Skeletal muscle cell (primary cell): ENCODE measurements at places on chromosomes 7 and 10.
A peak's percentile ranks its signal among the peaks of the same experiment; 100 is the strongest.

- no peak for DNase-seq
These were observed 109.0 kb upstream of the STARD3NL start for GRCh38 chr7:38069052-38069451.

GRCh38 chr7:5564894-5565293 is 141.3 kb upstream of the TNRC18 start:
- no peak for DNase-seq

DNA sequence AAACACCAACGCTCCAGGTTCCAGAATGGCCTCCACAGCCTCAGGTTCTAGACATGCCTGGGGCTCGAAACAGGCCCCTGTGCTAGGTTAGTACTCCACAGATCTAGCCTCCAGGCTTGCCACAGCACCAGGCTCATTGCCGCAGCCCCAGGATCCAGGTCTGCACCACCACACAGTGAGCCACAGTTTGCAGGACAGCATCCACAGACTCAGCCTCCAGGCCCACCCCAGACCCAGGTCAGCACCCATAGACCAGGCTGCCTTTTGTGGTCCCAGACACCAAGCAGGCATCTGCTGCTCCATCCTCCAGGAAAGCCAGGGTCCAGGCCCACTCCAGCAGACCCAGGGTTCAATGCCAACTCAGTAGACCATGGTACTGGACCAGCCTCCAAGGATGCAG is 132.3 kb upstream of the VSTM2A start:
- no peak for DNase-seq

DNA sequence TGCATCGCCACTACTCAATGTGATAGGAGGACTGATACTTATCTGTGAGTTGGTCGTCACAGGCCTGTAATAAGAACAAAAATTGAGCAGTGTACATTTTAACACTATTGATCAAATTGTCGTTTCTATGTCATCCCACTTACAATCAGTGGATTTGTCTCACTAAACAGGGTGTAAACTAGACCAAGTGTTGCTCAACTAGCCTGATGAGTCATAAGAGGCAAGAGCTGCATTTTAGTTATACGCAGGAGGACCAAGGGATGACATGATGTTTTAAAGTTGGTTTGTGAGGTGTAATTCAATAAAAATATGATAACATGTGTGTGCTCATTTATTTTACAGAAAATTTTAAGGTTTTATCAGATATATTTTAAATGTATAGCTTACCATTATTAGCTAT is 1239.2 kb downstream of the REEP3 start:
- DNase-seq, result no peak

DNA sequence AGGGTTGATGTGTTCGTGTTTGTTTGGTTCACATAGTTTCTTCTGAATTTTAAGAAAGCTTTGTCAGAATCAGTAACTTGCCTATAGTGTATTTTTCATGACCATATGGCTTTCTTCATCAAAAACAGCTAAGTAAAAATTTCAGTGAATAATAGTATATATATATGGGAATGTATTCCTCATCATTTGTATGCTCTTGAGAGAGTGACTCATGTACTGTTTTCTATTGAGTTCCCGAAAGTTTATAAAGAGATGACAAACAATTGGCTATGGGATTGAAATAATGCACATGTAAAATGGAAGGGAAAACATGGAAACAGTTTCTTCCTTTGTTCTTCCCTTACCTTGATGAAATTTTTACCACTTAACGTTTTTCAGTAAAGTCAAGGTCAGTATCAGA is 56.4 kb downstream of the KAT6B start:
- DNase-seq, result peak; percentile 23

DNA sequence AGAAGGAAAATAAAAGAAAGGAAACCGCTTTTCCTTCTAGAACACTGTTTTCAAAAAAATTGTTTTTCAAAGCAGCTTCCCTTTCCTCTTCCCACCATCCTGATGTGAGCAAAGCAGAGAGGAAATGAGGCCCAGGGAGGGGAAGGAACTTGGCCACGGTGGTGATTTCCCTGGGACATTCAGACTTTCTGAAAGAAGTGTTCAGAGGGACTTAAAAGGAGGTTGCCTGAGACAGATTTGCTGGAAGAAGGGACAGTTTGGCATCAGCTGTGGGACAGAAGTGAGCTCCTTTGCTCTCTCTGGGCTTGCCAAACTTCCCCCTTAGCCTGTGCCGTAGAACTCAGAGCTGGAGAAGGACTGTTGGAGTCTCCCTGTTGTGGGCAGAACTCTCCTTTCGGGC is 30.3 kb downstream of the ADCYAP1R1 start:
- DNase-seq, result no peak

DNA sequence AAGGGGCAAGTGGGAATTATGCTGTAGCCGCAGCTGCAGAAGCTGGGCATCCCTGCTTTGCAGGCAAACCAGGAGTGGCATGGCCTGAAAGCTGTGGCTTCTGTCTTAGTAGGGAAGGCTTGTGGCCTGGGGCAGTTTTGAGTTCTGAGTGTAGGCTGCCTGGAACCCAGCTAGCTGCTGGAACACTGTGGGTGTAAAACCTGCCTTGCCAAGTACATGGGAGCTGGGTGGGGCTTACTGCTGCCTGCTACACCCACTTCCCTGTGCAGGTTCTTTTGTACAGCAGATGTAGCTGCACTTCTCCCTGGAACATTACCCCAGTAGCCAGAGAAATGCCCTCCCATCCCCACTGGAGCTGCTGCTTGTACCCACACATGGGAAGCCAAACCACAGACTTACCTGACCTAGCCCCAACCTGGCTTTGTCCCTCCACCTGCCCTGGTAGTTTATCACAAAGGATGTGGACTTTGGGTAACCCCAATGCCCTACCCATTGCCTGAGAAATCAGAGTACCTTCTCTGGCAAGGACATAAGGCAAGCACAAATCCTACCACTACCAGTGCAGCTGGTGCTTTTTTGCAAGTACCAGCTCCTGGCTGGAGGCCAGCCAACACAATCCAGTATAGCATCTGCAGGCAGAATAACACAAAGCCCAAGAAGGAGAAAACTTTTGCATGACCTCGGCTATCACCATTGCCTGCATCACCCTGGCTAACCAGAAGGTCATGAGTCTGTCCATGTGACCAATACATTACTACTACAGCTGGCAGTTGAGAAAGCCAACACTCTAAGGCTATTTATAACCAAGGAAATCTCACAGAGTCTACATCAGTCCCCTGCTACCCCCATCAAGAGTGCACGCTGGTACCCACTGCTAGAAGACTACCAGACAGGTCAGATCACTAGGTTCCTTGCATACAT is 26.5 kb upstream of the PPP1R3A start:
- DNase-seq, result no peak

GRCh38 chr10:121138112-121138860 is 287.1 kb downstream of the WDR11 start:
- no peak for DNase-seq

- DNase-seq, result no peak
These were observed 35.6 kb upstream of the LRRC4 start for GRCh38 chr7:128066858-128067257.

DNA sequence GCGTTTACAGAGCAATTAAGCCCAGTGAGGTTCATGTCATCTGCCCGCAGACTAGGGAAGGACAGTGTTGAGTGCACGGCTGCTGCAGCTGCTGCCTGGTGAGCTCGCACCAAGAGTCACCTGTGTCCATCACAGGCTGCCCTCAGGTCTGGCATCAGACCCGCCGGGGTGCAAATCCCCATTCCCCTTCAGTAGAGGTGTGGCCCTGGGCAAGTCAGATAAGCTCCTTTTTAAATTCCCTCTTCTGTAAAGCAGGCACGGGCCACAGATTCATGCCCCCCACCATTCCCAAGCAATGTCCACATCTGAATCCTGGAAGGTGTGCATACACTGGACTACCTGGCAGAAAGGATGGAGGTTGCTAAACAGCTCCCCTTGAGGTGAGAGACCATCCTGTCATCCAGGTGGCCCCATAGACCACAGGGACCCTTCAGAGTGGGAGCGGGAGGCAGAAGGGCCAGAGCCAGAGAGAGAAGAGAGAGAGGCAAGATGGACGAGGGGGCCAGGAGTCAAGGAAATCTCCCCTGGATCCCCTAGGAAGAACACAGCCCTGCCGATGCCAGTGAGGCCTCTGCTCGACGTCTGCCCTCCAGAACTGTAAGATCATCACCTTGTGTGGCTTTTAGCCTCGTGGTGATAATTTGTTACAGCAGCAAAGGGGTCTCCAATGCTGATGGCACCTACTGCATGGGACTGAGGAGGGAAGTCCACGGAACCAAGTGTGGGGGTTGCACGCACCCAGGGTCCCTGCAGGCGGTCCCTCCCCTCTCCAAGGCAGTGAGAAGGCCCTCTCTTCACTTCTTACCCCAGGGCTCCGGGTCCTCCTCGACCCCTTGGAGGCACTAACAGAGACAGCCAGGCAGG is 168.8 kb downstream of the TCERG1L start:
- DNase-seq, result no peak

GRCh38 chr7:142455392-142455791 is 197.5 kb upstream of the PRSS58 start:
- no peak for DNase-seq

DNA sequence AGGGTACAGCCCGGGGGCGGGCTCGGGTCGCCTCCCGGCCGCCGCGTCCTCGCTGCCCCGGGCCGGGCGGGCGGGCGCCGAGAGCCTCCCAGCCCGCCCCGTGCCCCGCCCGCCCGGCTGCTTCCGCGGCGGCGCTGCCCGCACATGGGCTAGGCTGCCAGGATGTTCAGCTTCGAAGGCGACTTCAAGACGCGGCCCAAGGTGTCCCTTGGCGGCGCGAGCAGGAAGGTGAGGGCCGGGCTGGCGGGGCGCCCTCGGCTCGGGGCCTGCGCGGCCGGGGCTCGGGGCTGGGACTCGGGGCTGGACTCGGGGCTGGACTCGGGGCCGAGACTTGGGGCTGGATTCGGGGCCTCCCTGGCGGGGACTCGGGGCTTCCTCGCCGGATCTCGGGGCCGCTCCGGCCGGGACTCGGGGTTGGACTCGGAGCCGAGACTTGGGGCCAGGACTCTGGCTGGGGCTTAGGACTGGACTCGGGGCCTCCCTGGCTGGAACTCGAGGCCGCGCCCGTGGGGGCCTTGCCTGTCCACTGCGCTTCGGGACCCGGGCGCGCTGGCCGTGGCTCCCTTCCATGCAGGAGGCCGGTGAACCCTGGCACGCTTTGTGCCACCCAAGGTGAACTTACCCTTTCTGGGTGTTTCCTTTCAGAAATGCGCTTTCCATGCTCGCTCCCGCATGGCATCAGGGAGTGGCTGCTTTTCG is 534 bp downstream of the UBE3C start:
- DNase-seq, result no peak

- DNase-seq, result no peak
These were observed 26.2 kb downstream of the CUL2 start for GRCh38 chr10:35063837-35064454.

- DNase-seq, result no peak
These were observed 1.2 kb downstream of the BRAF start for GRCh38 chr7:140923358-140924006.
